ENCODE measurements at places on chromosomes 6 and 20.

GRCh38 chr6:37488476-37488875, 11.2 kb downstream of the CCDC167 start:
- no peak for DNase-seq

DNA sequence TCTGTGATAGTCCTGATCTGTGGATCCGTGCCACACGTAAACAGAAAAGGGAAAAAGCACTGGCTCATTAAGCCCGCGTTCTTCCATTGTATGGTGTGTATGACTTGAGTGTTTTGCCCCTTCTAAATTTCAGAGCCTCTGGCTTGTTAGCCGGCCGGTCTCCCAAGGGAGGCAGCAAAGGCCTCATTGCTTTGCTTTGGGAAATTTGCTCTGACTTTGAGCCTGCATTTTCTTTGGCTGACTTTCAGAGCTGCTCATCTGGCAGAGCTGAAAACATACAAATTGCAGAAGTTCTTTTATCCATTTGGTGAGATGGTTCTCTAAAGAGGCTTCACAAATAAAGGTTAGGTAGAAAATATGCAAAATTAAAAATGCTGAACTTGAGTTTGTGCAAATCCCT, 123.0 kb downstream of the UTRN start:
- DNase-seq: no peak

- DNase-seq: no peak
Measured at GRCh38 chr20:22781869-22782268, 197.5 kb upstream of the FOXA2 start.

- no peak for DNase-seq
Measured at GRCh38 chr20:61119794-61120410, 132.2 kb upstream of the CDH4 start.

GRCh38 chr6:20631549-20631924, 97.3 kb downstream of the CDKAL1 start:
- no peak for DNase-seq

DNA sequence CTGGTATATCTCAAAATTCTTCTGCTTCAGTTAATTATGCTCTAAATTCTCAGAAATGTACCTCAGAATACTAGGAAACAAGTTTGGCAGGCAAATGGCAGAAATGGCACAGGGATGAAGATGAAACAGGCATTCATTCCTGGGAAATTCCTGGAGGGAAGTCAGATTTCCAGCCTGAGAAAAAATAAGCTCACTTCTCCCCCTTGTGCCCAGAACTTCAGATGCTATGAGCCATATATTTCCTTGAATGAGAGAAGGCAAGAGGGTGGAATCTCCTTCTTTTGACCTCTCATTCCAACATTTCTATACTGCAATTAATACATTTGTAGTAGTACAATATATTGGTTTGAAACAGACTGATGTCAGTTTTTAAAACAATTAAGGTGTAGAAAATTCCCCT, 22.8 kb downstream of the RGS17 start:
- no peak for DNase-seq

DNA sequence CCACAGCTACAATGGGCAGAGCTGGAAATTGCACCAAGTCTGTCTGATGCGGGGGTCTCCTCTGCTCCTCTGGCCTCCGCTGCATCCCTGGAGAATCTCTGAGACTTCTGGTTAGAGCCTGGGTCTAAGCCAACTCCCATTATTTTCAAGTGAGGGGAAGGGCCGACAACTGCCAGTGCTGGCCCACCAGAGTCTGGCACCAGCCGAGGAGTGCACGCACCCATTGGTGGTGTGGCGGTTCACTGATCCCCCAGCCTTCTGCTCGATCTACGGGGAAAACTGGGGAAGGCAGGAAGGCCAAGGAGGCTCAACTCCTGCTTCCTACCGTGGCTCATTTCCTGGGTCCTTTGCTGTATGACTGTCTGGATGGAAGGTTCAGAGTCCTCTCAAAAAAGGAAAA, 6.2 kb downstream of the NQO2 start:
- no peak for DNase-seq

DNA sequence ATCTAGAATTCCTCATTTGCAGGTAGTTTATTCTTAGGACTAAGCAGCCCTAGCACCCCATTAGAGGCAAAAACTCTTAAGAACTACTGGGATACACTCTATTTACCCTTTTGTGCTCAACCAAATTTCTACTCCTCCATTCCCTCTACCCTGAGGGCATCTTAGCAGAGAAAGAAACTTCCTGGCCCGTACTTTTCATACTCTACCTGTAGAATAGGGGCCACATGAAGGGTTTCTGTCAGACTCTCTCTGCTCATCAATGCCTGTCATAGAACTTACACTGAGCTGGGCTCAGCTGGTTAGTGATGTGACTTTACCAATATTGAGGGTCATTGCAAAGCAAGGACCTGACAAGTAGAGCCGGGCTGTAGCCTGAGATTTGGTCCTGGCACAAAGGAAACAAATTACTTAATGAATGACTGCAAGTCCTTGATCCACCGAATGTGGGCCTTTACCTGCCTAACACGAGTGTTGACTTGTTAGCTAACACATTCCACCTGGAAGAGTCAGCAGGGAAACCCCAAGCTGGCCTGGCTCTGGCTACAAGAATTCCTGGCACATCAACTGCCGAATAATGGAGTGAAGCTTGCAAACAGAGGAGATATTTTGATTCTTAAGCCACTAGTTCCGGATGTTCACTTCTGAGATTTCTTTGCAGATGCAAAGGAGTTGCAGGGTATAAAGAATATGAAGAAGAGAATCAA, 280.5 kb upstream of the JAG1 start:
- no peak for DNase-seq

DNA sequence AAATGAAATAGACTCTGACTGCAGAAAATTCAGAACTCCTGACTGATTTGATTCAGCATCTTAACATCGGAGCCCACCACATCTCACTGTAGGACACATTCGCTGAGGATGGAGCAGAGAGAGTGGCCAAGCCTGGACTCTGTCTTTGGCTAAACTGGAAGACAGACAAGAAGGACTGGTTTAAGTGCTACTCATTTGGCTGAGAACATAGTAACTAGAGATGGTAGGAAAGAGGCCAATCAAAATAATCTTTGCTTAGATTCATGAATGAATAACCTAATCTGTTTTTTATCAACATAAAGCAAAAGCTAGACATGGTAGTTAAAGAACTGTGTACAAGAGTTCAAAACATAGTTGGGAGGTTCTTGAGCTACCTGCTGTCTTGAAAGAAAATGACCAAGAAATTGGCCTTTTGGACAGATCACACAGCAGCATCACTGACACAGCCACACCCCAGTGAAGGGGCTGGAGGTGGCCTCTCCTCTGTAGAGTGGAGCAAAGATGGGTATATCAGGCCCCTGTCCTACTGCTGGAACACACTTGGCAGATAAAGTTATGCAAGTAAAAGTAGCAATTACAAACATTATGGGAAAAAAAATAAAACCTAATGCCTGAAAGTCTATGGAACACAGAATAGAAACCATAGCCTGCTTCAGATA, 87.1 kb upstream of the NT5E start:
- DNase-seq: no peak

All from mesothelial cell of epicardium (in vitro differentiated cells).